Progenitor cell of endocrine pancreas (in vitro differentiated cells): ENCODE measurements at places on chromosomes 3 and 15.

DNA sequence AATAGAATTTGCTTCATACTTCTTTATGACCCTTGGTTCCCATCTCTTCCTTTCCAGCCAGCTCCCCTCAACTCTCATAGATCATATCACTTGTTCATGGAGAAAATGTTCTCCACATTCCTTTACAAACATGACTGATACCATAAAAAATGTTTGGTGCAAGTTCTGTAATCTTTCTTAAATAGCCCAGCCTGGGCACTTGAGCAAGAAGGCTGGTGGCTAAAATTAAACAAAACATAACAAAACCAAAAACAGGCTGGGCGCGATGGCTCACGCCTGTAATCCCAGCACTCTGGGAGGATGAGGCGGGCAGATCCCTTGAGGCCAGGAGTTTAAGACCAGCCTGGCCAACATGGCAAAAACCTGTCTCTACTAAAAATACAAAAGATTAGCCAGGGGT lies 8.9 kb upstream of the POLR2M start:
- no peak for DNase-seq

DNA sequence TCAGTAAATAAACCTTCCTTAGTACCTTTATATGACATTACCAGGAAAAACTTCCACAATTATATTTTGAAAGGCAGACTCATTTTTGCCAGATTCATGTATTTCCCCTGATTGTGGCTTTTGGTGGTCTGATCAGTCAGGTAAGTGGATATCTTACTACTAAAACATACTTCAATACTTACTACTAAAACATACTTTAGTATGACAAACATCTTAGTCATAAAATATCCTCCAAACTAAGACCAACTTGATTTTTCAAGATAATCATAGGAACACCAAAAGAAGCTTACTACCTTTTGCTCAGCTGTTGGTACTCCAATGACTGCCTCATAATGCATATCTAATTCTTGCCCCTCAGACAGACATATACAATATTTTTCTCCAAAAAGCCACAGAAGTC lies 9.3 kb downstream of the TJP1 start:
- no peak for DNase-seq

GRCh38 chr3:171970301-171970788 lies 69.0 kb upstream of the FNDC3B start:
- DNase-seq: no peak

DNA sequence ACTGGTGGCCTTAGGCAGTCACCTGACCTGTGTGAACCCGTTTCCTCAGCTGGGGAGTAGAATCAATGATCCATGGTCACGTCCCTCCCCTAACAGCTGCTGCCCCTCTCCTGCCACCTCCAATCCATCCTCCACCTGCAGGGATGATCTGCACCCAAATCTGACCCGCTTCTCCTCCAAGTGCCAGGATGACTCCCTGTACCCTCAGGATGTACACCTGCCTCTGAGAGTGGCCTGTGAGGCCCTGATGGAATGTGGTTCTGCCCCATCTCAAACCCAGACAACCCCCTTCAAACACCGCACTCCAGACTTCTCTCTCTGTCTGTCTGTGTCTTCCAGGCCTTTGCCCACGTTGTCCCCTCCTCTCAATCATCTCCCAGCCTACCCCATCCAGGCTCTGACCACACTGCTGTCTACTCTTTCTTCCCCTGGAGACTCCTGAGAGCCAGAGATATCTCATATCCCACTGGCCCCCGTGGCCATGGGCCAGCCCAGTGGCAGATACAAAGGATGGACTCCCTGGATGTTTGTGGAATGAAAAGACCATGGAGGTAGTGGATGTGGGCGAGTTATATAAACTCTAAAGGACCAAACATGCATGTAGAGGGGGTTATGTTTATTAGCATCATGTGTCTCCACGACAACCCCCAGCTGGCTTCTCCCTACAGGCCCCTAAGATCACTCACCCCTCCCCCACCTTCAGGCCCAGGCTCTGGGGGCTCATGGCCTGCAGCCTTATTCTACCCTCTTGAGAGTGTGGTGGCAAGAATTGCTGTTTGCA lies 84.9 kb downstream of the SMAD6 start:
- no peak for DNase-seq

- no peak for DNase-seq
Measured at GRCh38 chr15:45544266-45545023, 21.9 kb upstream of the SLC30A4 start.

- no peak for DNase-seq
Measured at GRCh38 chr3:12879191-12879815, 37.9 kb upstream of the RPL32 start.

GRCh38 chr3:194045289-194045688 lies 90.7 kb upstream of the HES1 start:
- DNase-seq: no peak
